ENCODE measurements at places on chromosomes 5 and 9.

GRCh38 chr9:23412458-23412857, 413.6 kb downstream of the ELAVL2 start:
- no peak for DNase-seq

DNA sequence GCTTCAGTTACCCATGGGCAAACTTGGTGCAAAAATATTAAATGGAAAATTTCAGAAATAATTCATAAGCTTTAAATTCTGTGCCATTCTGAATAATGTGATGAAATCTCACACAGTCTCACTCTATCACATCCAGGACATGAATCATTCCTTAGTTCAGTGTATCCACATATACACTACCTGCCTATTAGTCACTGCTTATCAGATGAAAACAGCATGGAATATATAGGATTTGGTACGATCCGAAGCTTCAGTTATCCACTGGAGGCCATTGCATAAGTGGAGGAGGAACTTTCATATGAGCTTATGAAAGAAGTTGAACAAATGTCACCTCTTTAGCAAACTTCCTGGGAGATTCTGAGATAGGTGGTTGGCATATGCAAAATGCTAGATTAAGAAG, 64.2 kb downstream of the GAPVD1 start:
- DNase-seq: no peak

DNA sequence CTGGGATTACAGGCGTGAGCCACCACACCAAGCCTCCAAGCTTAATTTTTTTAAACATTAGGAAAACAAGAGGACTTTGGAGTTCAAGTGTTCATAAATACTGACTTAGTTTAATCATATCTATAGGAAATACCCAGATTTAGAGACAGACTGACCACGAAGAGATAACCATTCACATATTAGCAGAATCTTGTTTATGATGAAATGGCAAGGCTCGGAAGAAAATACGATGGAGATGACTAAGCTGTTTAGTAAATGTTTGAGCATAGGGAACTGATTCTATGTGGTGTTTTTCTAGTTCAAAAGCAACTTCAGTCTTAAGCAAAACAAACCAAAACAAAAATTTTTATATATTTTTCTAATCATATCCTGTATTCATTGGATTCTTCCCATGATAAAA, 13.5 kb upstream of the TUSC1 start:
- no peak for DNase-seq

DNA sequence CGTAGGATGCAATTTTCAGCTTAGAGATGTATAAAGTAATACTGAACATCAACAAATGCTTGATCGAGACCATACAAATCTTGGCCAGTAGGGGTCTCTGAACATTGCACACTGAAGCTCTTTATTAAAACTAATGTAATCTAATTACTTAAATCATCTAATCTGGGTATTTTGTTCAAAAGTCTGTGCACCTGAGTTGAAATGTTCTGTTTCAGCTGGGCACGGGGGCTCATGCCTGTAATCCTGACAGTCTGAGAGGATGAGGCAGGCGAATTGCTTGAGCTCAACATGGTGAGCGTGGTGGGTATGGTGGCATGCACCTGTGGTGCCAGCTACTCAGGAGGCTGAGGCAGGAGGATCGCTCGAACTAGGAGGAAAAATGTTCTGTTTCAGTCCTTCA, 41.0 kb downstream of the ESM1 start:
- no peak for DNase-seq

DNA sequence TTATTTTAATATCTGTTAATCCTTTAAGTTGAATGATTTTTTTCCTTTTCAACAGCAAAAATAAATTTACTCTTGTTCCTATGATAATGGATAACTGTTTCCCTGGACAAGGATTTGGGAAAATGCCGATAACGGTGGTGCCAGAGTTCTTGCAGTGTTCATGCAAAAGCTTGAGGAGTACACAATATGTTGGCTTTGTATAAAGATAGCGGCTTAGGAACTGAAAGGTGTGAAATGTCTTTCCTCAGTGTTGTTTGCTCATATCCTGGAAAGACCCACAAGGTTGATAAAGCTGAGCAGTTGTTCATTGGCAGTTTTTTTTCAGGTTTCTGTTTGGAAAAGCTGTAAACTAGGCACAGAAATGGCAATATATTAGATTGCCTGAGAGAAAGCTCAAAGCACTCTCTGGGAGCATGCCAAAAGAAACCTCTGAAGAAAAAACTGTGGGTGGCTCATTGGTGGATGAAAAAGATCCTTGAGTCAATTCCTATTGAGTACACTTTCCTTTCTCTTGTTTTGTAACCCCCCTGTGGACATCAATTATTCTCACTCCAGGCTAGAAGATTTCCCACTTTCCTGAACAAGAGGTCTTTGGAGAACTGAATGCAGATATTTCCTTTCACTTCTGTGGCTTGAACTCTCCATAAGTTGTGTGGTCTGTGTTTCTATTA, 117.2 kb upstream of the RGMB start:
- no peak for DNase-seq

- no peak for DNase-seq
These were observed 364.0 kb downstream of the ARHGEF28 start for GRCh38 chr5:73989956-73990355.

- no peak for DNase-seq
These were observed 236.6 kb downstream of the CDK5RAP2 start for GRCh38 chr9:120343416-120343815.

- DNase-seq: no peak
These were observed 177.2 kb downstream of the ERCC6L2 start for GRCh38 chr9:96052686-96053085.

GRCh38 chr9:21443849-21444625, 3.8 kb downstream of the IFNA1 start:
- no peak for DNase-seq

DNA sequence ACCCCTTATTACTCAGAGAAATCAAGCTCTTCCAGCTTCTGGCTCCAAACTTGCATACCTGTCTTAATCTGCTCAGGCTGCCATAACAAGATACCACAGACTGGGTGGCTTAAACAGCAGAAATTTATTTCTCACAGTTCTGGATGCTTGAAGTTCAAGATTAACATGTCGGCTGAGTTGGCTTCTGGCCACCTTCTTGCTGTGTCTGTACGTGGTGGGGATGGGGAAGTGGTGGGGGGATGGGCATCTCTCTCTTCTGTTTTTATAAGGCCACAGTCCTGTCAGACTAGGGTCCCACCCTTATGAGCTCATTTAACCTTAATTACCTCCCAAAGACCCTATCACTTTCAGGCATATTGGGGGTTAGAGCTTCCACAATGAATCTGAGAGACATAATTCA, 140.5 kb downstream of the SV2C start:
- DNase-seq: no peak

- DNase-seq: no peak
These were observed 190.6 kb upstream of the MAP3K1 start for GRCh38 chr5:56624751-56625150.

DNA sequence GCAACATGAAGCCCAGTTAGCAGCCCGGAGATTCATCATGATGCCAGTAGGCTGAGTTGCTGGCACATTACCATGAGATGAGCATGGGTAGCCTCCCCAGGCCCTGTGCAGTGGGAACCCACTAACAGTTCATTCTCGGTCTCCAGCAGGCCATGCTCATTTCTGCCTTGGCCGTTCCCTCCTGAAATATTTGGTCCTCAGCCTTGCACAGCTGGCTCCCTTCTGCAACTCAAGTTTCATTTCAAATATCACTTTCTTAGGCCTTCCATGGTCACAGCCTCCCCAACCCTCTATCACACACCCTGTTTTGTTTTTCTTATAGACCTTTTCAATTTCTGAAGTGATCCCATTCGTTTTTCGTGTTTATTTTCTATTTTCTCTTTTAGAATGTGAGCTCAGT, 125.4 kb upstream of the VLDLR start:
- DNase-seq: no peak

DNA sequence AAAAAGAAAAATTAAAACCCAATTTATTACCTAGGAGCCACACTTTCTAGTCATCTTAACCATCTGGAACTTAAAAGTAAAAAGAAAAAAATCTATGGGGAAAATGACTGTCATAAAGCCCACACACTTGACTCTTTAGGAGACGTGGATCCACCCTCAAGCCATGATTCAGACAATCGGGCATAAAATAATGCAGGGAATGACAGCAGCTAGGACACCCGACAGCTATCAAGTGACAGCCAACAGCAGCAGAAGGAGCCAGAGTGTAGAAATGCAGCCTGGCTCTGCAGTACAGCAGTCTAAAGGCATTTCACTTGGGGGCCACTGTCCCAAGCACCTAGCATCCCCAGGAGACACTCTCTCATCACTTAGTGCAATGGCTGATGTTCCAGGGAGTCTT, 226.9 kb downstream of the CAAP1 start:
- no peak for DNase-seq

- no peak for DNase-seq
These were observed 38.4 kb downstream of the CDKL3 start for GRCh38 chr5:134328619-134329018.

GRCh38 chr9:92749934-92750315, 14.7 kb downstream of the BICD2 start:
- DNase-seq: no peak

DNA sequence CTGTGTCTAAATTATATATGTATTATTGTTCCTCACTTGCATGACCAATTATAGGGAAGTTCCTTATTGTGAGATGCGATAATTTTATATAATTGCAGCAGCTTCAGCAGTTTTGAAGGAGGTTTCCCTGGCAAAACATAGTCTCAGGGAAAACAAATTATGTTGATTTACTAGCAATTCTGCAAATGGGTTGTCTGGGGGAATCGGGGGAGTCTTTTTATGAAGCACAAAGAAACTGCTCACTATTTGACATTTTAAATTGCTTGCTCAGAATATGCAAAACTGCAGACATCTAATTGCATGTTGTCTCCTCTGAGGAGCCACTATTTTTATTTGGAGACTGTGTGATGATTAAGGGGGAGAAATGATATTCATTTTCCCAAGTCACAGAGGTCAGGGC, 361.6 kb downstream of the YTHDC2 start:
- DNase-seq: no peak

- DNase-seq: no peak
These were observed 22.7 kb downstream of the ITGA1 start for GRCh38 chr5:52810426-52810825.

GRCh38 chr9:133737774-133738639, at the start of gene SARDH:
Gene SARDH, minus strand, starts transcription at chr9:133738352. Its CDS starts 4,179 bp downstream, at chr9:133734173.
- peak; percentile 72 for DNase-seq

All from activated CD8-positive, alpha-beta memory T cell treated with anti-CD3 and anti-CD28 coated beads, Interleukin-2, amount 50 U/mL, for 48 hours (primary cell).